Activated CD4-positive, alpha-beta T cell treated with anti-CD3 and anti-CD28 coated beads for 36 hours (primary cell): ENCODE measurements at places on chromosomes 2 and 18. TPM values are rescaled to one million over a fixed set of nuclear protein-coding genes. Genes with fewer than 3 reads are reported as not detected.
A peak's percentile ranks its signal among the peaks of the same experiment; 100 is the strongest.

Gene SCYGR4
- total RNA-seq = not detected

Gene DAW1
- total RNA-seq = not detected

Gene DLGAP1
- total RNA-seq = not detected

- peak; percentile 47 for DNase-seq
These were observed 3.3 kb upstream of the ZBTB7C start for GRCh38 chr18:48412339-48412929.

DNA sequence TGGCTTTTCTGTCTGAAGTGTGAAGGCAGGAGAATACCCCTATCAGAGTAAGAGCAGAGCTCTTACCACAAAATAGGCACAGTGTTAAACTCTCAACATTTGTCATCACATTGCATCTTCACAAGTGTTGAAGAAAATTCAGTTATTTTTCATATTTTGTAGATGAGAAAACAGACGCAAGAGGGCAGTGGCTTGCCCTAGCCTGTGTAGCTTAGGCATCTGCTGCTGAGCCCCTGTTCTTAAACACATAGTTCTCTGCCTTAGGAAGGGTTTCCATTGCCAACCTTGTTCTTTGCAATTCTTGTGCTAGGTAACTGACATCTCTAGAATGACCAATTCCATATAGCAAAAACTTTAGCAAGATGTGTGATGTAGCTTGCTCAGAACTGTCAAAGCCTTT lies 112.7 kb upstream of the RMDN2 start:
- no peak for DNase-seq

DNA sequence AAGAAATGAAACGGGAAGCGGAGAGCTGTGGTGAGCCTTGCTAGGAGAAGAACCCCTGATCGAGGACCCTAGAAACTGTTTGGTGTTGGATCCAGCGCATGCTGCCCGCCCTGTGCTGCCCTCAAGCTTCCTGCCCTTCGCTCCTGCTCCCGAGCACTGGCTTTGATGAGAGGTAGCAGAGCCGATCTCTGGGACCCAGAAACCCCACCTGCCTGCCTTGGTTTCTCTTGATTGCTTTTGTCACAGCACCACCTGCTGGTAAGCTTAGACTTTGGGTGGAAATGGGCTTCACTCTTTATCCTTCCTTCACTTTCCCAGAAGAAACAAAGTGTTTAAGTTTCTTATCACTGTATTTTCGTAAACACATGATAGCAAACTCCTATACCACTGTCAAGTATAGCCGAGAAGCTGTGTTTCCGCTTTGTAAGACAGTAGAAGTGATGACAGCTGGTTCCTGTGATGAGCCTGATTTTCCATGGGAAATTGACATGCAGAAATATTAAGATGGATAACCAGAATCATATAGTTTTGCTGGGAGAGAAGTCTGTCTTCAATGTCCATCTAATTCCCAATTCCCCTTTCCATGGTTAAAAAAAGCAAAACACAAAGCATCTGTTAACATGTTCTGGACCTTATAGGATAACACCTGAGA lies 267.4 kb downstream of the PHLPP1 start:
- DNase-seq = peak; percentile 74

- no peak for DNase-seq
These were observed 350.2 kb downstream of the RIT2 start for GRCh38 chr18:42765302-42765701.

- no peak for DNase-seq
These were observed 116.4 kb downstream of the RTP5 start for GRCh38 chr2:241985986-241986329.

DNA sequence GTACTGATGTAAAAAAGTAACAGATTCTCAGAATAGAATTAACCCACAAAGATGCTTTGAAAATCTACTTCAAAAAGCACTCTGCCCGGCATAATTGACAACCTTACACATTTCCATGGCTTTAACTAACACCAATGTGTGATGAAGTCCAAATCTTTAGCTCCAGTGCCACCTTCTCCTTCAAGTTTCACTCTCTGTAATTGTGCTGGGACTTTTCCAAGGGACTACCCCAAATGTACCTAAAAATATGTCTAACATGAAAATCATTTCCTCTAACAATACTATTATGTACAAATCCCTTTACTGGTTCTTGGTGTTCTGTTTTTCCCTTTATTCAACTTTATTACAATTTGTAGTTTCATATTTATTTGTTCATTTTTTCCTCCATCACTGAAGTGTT lies 20.6 kb upstream of the UBE2E3 start:
- no peak for DNase-seq

GRCh38 chr2:15620857-15621471 lies 29.3 kb downstream of the DDX1 start:
- DNase-seq = no peak

GRCh38 chr18:74264303-74265020 lies 27.3 kb downstream of the CYB5A start:
- DNase-seq = peak; percentile 39

- DNase-seq = no peak
These were observed 83.9 kb upstream of the PGAP1 start for GRCh38 chr2:197010200-197011020.

GRCh38 chr2:38122344-38122743 lies 46.4 kb upstream of the CYP1B1 start:
- no peak for DNase-seq

DNA sequence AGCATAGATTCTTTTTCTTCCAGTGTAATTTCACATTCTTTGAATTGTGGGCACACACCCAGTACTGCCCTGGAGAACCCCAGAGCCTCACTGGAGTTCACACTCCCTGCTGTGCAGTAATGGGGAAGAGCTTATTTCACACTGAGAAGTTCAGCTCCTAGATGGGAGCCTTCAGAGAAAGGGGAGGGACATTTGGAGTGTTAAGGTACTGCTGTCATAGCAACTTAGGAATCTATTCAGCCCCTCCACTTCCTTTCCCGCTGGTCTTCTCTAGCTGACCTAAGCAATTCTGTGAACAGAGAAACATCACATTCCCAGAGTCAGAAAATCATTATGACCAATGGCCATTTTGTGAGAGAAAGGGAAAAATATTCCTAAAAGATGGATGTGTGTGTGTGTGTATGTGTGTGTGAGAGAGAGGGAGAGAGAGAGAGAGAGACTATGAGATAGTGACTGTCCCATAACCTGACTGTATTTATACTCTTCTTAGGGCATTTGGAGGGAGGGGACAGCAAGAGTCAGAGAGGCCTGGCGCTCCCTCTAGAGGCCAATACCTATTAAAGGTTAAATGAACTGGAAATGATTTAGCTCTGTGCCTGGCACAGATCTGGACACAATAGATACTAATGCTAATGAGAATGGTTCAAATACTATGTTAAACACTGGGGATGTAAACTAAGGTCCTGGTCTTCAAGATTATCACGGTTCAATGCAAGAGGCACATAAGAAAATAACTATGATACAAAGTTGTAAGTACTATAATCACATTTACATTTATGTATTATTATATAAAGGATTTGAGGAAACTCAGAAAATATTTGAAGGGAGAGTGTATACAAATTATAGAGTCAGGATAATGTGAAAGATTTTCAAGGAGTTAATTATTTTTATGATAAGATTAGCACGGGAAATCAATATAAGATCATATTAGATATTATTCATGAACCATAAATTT lies 41.5 kb upstream of the RPE start:
- peak; percentile 68 for DNase-seq
